ENCODE measurements at places on chromosomes 16 and 17.

DNA sequence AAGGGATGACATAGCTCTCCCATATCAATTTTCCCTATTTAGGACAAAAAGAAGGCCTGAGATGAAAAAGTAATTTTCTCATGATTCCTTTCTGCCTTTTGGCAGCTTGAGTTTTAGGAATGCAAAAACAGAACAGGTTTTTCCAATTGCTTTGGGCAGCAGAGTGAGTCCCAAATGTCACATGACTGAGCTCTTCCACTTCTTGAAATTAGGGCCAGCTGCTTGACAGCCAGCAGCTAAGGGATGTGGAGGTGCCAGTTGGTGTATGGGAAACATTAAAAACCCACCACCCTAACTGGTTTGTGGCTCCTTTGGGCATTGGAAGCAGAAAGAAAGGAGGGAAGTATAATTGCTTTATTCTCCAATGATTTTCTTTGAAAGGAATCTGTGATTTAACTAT, 133.8 kb upstream of the FAM20A start:
- no peak for DNase-seq

GRCh38 chr17:65155622-65156021, 18.5 kb downstream of the RGS9 start:
- no peak for DNase-seq

DNA sequence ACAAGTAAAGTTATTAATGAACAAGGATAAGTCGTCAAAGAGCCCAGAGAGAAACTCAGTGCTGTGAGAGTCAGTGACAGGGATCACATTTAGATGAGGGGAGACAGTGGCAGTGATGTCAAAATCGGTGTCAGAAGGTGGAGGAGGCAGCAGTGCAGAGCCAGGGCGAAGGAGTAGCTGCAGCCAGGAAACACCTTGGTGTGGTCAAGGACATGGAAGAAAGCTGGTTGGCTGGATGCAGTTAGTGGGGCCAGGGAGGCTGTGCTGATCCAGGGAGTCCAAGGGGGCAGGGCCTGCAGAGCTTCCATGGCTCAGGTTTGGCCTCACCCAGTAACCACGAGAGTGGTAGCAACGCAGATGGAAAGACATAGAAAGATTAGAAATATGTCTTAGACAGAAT, 50.7 kb upstream of the ADORA2B start:
- DNase-seq = no peak

GRCh38 chr17:78184351-78184750, 2.5 kb downstream of the TK1 start:
- peak; percentile 27 for DNase-seq

DNA sequence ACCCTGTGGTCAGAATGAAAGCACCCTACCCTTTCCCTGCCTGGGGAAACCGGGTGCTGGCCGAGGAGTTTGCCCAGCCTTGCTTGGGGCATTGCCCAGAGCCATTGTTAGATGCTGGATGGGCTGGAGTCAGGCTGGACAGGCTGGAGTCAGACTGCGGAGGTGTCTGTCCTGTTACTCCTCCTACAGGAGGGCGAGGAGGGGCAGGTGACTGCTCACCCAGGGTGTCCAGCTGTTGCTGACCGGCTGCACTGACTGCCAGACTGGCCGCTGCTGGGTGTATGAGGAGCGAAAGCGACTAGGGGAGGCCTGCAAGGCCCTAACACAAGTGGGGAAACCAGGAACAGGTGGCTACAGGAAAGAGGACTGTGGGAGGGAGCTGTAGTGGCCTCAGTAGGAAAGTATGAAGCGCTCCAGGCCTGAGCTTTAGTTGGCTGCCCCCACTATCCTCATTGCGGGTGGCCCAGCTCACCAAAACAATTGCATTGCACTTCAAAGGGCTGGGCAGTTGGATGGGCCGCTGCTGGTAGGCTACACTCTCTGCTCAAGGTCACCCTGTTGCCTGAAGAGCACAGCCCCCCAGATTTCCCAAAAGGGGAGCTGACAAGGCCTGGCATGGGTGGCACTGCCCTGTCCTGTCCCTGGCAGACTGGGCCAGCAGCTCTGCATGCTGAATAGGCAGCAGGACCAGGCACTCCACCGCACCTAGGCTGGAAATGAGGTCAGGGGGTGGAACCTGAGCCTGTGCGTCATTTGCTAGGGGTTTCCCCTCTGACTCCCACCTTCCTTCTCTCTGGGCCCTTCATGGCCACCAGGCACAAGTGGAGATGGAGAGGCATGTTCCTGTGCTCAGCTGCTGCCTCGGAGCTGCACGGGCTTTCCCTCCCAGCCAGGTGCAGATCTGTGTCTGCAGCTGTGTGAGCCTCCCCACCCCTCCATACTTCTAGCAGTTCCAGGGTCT, 18.4 kb downstream of the LDHD start:
- DNase-seq = peak; percentile 37

GRCh38 chr16:15765880-15766279, 90.9 kb downstream of the MYH11 start:
- DNase-seq = peak; percentile 44

DNA sequence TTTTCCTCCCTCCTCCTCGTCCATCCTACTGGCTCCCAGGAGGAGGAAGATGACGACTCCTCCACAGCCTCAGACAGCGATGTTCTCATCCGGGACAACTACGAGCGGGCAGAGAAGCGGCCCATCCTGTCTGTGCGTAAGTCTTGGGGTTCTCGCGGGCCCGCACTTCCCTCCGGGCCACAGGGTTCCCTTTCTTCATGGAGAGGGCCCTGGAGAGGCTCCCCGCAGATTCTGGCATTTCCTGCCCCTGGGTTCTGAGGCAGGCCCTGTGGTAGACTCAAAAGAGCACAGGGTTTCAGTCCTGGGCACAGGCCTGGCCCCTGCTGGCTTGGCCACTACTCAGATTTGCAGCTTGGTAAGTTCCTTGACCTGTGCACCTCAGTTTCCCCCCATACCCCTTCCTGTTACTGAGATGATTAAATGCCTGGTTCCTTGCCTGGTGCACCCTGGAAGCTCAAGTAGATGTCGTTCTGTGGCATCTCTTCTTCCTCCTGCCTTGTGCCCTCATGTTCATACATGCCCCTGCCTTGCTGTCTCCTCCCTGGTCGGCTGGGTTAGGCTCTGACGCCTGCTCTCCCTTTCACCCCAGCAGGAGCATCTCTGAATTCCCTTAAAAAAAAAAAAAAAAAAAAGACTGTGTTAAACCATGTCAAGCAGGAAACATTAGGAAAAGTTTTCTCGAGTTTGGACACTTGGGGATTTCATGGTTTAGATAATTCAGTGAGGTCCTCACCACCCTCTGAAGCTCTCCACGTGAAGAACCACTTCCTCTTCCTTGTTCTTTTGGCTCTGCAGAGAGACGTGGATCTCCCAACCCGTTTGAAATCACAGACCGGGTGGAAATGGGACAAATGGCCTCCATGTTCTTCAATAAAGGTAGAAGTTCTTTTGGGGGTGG, 14.3 kb upstream of the NAT9 start:
- DNase-seq = no peak
